SW480 (cell line): ENCODE measurements at places on chromosomes 11 and 22.

DNA sequence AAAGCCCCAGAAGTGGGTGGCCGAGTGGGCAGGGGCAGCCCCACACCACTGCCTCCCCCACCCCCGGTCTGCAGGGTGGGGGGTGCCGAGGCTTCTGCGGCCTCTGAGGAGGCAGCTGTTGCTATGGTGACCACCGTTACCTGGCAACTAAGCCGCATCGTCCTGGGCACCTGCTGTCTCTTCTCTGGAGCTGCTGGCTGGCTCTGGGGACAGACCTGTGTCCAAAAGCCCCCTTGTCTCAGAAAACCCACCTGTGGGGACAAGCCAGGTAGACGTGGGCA lies 79.9 kb upstream of the PRR5 start:
- DNase-seq, result no peak

DNA sequence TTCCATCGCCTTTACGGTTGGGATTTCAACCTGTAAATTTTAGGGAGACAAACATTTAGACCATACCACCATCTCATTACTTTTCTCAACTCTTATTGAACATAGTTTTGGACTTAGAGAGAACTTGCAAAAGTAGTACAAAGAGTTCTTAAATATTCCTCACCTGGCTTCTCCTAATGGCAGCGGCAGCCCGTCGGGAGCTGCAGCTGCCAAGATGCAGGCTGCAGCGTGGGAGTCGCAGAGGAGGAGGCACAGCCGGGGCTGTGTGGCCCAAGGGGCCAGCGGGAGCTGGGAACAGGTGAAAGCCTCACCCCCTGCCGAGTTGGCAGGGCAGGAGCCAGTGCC lies 23.1 kb upstream of the RNASEH2C start:
- DNase-seq, result no peak

DNA sequence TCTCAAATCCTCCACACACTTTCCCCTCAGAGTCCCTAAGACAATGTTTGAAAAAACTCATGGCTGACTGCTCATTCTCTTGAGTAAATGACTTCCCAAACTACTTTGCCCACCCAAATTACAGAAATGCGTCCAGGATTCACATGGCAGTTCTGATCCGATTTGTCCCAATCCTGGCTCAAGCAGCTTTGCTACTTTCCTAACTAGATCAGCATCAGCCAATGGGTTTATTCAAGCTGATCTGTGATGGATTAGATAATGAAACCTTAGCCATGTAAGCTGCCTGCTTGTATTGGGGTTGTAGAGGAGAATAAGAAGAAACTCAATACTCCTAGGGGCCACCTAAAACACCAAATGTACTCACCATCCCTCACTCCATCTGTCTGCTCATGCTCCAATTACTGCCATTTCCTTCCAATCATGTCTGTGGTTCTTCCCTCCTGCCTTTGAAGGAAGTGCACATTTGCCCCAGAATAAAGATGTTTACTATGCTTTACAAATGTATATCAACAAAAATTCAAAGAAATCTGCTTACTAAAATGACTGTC lies 6.9 kb downstream of the RBFOX2 start:
- DNase-seq, result no peak

- peak; percentile 77 for DNase-seq
These were observed 8.2 kb downstream of the PDGFB start for GRCh38 chr22:39236321-39237317.

DNA sequence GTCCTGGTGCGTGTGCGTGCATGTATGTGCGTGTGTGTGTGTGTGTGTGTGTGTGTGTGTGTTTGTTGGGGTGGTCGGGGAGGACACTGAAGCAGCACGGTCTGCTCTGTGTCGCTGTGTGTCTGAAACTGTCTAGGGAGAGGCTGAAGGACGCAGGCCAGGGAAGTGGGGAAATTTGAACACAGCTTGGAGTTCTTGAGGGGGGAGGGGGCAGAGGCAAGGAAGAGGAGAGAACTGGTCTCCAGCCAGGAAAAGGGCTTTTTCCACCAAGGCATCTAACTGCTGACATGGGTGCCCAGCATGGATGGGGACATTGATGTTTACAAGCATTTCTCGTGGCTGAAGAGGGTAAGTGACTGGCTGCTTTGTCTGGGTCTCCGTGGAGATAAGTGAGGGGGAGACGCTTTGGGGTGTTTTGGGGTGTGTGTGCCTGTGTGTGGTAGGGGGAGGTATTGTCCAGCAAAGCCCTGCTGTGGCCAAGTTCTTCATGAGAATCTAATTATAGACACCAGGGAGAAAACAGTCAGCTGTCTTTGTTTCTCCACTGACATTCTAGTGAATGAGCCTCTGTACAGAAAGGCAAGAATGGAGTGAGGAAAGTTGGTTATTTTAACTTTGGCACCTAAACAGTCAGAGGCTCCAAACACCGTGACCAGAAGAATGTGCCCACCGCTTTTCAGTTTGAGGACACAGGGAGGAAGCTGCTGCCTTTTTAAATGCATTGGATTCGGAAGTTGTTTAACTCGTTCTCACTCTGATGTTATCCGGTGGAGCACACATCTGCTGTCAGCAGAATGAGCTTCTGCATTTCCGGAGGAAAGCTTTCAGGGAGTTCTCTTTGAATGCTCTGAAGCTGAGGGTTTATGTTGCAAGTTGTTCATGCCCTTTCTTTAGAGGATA lies 63.7 kb downstream of the PPFIBP2 start:
- peak; percentile 18 for DNase-seq

DNA sequence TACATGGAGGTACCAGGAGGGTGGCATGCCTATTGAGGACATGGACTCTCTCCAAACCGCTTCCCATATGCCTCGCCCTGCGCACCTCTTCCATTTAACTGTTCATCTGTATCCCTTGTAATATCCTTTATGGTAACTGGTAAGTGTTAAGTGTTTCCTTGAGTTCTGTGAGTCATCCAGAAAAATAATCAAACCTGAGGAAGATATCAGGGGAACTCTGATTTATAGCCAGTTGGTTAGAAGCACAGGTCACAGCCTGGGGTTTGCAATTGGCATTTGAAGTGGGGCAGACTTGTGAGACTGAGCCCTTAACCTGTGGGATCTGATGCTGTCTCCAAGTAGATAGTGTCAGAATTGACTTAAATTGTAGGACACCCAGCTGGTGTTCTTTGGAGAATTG lies 27.6 kb upstream of the CAT start:
- DNase-seq, result no peak

- DNase-seq, result no peak
These were observed 6.7 kb downstream of the NFAM1 start for GRCh38 chr22:42425337-42425988.

GRCh38 chr11:105429096-105429910 lies 180.6 kb upstream of the GRIA4 start:
- DNase-seq, result no peak

DNA sequence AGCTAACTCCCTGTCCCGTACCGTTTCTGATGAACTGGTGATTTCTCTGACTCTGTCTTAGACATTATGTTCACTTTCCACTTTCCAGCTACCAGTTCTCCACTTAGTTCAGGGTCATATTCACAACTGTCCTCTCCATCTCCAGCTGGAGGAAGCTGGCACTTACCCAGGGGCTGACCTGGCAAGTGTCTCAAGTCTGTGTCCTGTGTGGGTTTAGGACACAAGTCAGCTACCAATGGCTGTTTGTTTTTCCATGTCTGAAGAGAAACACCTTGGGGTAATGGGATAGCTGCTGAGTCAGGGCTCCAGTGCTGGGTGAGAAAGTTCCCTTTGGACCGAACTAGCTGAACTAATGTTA lies 134.4 kb downstream of the CSNK2A3 start:
- DNase-seq, result no peak

DNA sequence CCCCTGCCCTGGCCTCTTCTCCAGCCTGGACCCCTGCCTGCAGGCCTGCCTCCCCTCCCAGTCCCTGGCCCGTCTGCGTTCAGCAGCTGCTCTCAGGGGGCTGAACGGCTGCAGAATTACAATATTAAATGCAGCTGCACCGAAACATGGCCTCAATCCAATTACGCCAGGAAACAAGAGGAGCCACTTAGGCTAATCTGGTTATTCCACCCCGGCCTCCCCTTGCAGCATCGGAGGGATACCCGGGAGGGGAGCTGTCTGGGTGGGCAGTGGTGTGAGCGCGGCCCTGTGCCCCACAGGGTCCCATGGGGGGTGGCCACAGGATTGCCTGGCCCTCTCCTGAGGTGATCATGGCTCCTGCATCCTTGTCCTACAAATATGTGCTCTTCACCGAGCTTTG lies 42.6 kb downstream of the FLRT1 start:
- no peak for DNase-seq

- DNase-seq, result no peak
These were observed 137.3 kb upstream of the SORL1-AS1 start for GRCh38 chr11:121589946-121590537.
